Activated CD4-positive, alpha-beta T cell treated with anti-CD3 and anti-CD28 coated beads for 24 hours (primary cell): ENCODE measurements at places on chromosomes 4 and X.

DNA sequence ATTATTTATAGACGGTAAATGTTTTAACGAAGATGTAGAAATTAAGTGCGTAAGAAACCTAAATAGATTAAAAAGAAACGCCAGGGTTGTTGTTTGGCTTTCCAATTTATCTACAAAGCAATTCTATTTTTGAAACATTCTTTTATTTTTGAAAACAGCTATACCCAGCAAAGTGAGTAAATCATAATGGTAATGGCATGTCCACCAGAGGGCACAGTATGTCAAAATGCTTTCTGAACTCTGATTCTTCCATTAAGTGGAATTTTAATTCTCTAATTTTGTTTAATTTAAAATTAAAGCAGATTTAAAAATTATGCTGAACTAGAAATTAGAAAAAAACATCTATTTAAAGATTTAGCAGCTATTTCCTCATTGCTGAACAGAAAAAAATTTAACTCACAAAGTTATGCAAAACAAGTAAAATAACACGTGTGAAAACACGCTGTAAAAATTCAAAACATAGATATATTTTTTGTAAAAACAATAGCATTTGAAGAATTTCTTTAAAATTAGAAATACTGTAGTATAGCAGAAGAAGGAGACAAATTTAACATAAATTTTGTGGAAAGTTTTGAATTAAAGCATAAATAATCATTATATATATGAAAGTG is 26.5 kb downstream of the RASSF6 start:
- DNase-seq: no peak

GRCh38 chr4:2413821-2414610 is 4.4 kb downstream of the ZFYVE28 start:
- DNase-seq: no peak

GRCh38 chr4:82542642-82543041 is 19.1 kb downstream of the TMEM150C start:
- no peak for DNase-seq

GRCh38 chr4:115293093-115293462 is 179.7 kb upstream of the NDST4 start:
- DNase-seq: no peak

- no peak for DNase-seq
These were observed 341.1 kb downstream of the GBA3 start for GRCh38 chr4:23033796-23034195.

GRCh38 chrX:15848576-15848975 is 6.0 kb downstream of the AP1S2 start:
- no peak for DNase-seq

DNA sequence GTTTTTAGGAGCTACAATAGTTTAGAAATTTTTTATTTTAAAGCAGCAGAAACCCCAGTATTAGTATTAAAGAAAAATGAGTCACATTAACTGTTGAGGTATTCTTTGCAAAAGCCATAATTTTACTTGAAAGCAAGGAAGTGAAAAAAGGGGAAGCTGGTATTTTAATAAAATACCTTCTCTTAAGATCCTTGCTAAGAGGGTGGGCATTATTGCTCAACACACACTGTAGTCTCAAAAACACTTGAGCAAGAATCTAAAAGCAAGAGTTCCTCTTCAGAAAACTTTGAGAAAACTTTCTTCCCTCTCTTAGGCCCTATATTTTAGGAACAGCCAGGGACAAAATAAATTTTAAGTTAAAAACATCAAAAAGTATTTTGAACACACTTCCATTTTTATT is 259.4 kb upstream of the DIAPH2 start:
- DNase-seq: no peak

DNA sequence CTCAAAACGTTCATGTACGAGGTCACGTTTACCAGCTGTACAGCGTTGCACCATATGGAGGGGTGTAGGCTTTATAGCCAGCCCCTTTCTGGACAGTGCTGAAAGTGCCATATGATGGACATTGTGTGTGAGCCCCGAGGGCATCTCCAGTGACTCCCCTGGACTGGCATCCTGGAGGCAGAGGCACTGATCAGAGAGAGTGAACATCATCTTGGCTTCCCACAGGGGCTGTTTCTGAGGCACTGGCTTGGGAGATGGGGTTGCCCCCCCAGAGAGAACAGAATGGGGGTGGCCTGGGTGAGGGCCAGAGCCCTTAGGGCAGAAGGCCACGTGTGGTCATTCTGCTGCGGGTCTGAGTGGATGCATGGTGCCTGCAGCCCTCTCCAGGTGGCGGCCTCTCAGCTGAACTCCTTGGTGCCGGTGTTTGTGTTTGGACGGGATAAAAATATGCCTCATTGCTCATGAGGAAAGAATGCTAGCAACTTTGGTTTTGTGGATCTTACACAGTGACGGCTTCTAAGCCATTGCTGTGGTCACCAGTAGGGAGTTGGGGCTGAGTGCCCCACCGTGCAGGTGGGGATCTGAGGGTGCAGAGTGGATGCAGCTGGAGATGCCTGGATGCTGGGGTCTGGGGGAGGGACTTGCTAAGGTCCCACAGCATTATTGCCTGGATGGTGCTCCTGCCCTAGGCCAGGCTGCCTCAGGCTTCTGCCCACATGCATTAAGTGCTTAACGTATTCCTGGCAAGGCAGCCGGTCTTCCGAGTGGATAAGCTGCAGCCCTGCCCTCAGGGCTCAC is 3.4 kb downstream of the WFS1 start:
- DNase-seq: no peak

- DNase-seq: peak; percentile 3
These were observed 59.5 kb upstream of the KDR start for GRCh38 chr4:55184600-55185523.

DNA sequence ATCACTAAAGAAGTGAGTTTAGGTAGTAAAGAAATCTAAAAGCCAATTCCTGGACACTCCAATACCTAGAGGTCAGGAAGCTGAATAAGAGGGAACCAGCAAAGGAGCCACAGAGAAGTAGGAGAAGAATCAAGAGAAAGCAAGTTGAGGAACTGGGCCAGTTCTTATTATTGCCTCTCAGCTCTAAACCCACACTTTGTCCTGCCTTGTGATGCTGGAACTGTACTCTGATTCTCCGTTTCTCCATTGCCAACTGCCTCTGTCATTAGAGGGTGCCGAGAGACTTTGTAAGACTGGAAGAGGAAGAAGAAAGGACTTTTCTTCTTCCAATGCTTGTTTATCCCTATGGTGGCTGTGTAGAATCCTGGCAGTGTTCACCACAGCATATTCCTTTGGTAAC is 38.6 kb downstream of the NSUN7 start:
- no peak for DNase-seq

- no peak for DNase-seq
These were observed 21.1 kb downstream of the GBA3 start for GRCh38 chr4:22713841-22714240.

- no peak for DNase-seq
These were observed 3.6 kb downstream of the TSPYL2 start for GRCh38 chrX:53085661-53086229.
